WERI-Rb-1 (cell line): ENCODE measurements at places on chromosomes 11 and 22.

- no peak for DNase-seq
These were observed 1.7 kb upstream of the DCHS1 start for GRCh38 chr11:6657346-6657745.

- DNase-seq, result no peak
These were observed 228.0 kb downstream of the AASDHPPT start for GRCh38 chr11:106305458-106305857.

GRCh38 chr11:46612326-46612725 lies 4.7 kb downstream of the HARBI1 start:
- DNase-seq, result no peak

DNA sequence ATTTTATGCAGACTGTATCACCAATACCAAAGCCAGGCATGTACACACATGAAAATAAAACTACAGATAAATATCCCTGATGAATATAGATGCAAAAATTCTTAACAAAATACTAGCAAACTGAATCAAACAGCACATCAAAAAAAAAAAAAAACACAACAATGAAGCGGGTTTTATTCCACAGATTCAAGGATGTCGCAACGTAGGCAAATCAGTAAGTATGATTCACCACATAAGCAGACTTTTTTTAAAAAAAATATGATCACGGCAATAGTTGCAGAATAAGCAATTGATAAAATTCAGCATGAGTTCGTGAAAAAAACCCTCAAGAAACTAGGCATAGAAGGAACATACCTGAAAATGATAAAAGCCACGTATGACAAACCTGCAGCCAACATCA lies 21.3 kb downstream of the OR51F1 start:
- DNase-seq, result no peak

GRCh38 chr11:47570651-47571356 lies 5.4 kb downstream of the PTPMT1 start:
- no peak for DNase-seq

DNA sequence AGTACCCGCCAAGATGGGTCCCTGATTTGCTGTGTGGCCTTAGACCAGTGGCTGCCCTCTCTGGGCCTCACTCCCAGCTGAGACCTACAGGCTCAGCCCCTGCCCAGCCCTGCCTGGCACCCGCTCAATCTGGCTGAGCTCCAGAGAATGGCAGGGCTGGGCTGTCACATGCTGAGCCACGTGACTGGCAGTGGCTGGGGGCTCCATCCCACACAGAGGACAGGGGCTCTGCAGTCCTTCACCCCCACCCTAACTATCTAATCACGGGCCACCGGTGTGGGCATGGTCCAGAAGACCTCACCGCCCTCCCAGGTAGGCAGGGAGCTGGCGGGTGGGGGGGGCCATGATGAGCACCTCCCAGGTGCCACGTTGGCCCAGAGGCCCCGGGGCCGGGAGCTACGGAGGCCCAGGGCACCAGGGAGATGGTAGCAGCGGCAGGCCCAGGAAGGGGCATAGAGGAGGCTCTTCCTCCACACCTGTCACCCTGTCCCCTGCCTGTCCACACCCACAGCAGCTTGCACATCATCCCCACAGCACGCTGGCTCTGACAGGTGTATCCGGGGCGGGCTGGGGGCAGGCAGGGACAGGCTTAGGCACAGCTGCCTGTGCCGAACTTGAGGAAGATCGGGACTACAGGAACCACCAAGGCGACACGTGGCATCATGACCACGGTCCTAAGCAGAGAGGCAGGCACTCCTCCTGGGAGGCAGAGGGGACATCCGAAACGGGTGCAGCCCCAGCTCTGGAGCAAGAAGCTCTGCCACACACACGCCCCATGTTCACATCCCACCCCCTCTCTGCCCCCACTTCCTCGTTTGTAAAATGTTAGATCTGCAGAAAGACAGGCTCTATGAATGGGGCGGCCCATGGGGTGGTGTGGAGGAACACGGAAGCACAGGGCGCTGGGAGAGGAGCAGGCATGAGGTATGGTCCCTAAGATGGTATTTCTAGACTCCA lies 1.5 kb upstream of the ALDH3B1 start:
- DNase-seq, result no peak

- no peak for DNase-seq
These were observed 13.6 kb downstream of the KCNJ5 start for GRCh38 chr11:128904656-128905344.

DNA sequence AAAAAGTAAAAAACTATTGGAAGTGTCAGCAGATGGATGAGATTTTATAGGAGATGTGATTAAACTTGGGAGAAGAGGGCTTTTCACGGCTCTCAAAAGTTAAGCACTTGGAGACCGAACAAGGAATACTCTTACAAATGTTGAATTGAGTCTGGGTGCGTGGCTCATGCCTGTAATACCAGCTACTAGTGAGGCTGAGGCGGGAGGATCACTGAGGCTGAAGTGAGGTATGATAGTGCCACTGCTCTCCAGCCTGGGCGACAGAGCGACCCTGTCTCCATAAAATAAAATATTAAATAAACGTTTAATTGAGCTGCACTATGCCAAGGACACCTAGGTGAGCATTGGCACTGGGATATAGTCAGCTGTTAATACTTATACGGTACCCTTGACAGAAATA lies 1.9 kb downstream of the CEP57 start:
- no peak for DNase-seq

DNA sequence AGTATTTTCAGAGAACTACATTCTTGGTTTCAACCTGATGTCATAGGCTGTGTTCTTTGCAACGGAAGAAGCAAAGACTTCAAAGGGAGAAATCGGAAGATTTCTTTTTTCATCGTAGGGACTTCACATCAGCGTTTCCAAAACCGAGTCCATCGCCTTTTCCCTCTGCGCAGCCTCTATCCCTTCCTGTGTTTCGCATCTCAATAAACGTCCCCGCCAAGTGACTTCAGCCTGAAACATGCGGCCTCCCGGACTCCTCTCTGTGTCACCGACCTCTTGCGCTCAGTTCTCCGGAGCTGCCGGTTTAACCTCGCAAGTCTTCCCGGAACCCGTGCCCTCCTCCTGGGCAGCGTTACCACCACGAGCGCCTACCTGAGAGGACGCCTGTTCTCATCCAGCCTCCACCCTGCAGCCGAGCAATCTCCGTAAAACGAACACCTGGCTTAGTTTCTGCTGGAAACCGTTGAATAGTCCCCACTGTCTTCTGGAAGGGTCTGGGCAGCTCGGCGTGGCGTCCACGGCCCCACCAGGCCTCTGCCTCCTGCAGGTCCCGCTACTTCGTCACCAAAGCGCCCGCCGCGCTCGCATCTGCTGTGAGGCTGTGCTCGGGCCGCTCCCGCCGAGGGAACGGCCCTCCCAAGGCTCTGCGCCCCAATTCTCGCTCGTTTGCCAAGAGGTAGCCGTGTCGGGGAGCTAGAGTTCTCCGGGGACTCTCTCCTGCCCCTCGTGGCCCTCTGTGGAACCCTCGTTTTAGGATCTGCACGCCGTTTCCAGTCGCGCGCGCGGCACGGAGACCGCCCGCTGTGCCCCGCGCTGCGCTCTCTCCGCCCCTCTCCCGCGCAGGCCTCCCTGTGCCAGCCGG lies at the start of gene GLB1L3:
TSS of gene GLB1L3 (plus strand) at position 846 of the 862 bp plus-strand sequence. CDS start 362 bp downstream, outside the sequence.
- peak; percentile 83 for DNase-seq

- no peak for DNase-seq
These were observed 86.4 kb upstream of the SEZ6L start for GRCh38 chr22:26082866-26083265.

GRCh38 chr11:111905411-111905810 lies 6.2 kb downstream of the CRYAB start:
- no peak for DNase-seq

DNA sequence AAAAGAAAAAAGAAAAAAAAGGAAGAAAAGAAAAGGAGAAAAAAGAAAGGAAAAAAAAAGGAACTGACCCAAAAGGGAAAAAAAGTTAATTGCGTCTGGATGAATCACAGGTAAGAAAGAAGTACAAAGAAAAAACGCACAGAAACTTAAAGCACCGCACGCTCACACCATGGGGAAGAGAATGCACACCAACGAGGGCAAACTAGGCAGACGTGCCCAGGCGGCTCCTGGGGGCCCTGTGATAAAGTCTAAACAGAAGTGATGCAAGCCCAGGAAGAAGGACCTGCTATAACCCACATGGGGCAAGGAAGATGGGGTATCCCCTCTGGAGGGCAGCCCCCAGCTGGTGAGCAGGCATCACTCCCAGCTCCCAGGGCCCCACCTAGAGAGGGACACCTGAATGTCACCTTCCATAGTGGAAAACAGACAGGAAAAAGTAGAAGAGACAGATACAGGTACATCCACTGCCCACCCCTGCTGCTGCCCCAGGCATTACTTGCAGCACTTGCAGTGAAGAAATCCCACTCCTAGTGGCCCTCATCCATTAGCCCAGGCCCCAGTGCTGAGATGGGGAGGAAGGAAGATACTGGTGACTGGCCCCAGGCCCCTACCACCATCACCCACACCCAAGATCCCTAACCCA lies 28.9 kb downstream of the NAP1L4 start:
- no peak for DNase-seq

DNA sequence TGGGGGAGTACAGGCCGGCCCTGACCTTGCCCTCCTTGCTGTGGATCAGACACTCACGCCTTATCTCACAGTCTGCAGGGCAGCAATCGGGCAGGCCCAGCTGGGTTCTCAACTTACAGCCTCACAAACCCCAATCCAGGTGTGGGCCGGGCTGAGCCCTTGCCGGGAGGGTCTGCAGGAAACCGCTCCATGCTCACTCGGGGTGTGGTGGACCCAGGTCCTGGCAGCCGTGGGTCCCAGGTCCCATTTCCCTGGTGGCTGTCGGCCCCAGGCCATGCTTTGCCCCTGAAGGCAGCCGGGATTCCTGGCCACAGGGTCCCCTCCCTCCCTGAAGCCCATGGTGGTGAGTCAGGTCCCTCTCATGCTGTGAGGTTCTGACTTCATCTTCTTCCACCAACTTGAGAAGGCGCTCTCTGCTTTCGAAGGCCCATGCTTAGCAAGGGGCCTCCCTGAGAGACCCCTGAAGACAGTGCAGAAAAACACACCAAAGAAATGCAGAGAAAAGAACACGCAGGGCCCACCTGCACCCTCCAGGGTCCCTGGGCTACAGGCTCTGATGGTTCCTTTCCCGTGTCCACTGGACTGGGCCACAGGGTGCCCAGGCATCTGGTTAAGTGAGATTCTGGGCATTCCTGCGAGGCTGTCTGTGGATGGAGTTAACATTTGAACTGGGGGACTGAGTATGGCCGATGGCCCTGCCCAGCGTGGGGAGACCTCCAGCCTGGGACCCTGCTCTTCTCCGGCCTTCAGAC lies 588.2 kb downstream of the BRD1 start:
- DNase-seq, result no peak

DNA sequence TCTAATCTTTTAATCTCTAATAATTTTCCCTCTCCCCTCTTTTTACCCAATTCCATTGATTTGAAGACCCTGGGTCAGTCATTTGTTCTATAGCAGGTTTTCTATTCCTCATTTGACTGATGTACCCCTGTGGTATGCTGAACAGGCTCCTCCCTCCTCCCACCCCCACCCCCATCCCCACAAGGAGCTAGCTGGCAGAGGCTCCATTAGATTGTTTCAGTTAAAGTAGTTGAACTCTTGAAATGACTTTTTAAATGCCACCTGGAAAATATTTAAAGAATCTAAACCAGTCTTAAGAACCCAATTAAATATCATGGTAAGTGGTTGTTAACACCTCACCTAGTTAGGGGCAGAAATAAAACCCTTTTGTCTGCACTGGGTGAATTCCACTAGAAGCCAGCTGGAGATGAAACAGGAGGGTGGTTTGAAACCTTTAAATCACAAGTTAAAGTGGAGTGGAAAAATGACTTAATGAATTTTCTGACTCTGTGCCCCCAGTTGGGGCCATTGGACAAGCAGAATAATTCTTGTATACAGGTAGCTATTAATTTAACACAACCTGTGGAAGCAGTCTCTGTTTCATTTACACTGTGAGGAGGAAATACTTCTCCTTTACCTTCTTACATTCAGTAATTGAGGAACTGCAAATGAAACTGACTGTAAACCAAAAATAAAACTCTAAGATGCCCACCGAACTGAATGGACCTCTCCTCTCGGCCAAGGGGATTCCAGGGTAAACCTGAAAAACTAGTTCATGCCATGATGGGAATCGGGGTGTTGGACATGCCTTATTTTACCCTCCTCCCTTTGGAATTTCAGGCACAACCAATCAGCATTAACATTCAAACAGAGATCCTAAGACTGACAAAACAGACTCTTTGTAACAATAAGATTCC lies 30.7 kb downstream of the PRR5L start:
- no peak for DNase-seq

DNA sequence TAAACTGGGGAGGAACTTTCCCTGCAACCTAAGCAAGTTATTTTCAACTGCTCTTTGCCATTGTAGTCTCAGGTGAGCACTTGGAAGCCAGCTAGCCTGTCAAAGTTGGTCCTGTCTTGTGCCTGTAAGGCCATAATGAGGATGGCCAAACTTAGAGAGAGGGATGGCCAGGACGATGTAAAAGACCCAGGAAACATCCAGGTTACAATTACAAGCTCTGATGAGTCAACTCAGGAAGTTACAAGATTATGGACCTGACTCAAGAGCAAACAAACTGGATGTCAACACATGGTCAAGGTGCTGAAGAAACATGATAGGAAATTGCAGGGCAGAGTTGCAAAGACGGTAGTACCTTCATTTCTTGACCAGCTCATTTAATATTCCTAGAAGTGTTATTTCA lies 1.6 kb downstream of the GTPBP1 start:
- DNase-seq, result no peak

DNA sequence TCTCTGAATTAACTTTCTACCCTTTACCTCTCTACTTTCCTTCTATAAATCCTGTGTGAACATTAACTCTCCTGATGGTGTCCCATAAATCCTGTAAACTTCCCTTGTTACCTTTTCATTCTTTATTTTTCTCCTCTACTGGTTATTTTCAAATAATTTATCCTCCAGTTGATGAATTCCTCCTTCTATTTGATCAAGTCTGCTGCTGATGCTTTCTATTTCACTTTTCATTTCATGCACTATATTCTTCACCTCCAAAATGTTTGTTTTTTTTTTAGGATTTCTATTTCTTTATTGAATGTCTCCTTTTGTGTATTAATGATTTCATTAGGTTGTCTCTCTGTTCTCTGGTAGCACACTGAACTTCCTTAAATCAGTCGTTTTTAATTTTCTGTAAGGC lies 68.6 kb downstream of the KCNQ1OT1 start:
- no peak for DNase-seq

- DNase-seq, result peak; percentile 20
These were observed 32.4 kb downstream of the NF2 start for GRCh38 chr22:29635734-29636357.

- DNase-seq, result no peak
These were observed at the start of gene SLC17A6 for GRCh38 chr11:22337596-22338485. Gene SLC17A6 (plus strand): TSS chr11:22338381. CDS start chr11:22338534, 153 bp downstream.

DNA sequence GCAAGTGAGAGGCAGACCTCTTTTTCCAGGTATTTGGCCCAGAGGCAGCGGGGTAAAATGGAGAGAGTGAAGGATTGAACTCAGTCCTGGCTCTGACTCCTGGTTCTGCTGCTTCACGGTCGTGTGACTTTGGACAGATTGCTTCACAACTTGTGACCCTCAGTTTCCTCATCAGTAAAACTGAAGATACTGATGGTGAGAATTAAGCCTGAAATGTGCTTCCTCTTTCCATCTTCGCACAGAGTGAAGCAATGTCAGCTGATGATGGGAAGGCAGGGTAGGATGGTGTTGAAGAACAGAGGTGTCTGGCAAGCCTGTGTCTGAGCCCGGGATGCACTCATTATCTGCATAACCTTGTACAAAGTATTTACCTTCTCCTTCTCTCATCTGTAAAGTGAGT lies 59.0 kb downstream of the UBASH3B start:
- no peak for DNase-seq
